ENCODE measurements at places on chromosomes 12 and 14.

- no peak for DNase-seq
Observed at GRCh38 chr14:55302367-55303124, 31.3 kb downstream of the FBXO34 start.

- DNase-seq = no peak
Observed at GRCh38 chr12:23221066-23221465, 596.1 kb downstream of the ETNK1 start.

DNA sequence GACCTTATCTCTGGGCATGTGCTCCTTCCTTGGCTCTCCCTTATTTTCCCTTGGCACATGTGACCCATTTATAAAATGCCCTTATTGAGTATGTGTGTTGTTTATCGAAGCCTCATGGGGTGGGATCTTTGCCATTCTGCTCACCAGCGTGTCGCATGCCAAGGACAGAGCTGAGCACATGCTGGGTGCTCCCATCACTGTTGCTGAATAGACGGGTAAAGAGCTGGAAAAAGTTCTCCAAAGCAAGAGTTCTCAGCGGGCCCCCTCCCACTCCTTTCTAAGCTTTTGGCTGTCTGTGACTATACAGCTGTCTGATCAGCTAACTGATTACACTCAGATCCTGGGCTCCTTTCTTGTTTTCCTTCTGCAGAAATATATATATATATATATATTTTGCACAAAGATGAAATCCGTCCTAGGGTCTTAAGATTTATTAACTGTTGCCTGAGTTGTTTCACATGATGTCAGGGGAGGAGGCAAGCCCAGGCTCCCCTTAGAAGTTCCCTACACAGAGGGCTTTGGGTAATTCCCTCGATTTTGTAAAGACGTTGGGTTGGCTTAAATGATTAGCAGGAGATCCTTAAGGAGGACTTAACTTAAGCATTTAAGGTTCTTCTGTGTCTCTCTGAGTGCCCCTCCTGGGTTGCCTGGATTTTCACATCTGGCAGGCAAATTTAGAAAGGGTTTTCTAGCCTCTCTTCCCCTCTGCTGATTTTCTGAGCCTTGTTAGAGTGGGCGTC is 71.6 kb downstream of the TMEM132C start:
- no peak for DNase-seq

DNA sequence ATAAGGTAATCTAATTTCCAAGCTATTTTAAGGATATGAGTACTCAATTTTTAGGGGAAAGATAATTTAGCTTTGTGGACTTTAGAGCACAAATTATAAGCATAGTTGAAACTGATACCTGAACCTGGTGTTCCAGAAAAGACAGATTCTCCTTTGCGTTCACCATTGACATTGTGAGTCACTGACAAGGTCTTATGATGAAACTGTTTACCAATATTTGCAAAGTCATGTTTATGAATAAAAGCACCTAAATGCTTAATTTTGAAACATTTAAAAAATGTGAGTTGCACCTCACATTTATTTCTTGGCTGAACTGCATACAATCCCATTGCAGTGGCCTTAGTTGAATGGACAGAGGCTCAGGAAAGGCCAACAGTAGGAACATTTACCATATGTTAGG is 3.9 kb downstream of the BCAT1 start:
- no peak for DNase-seq

DNA sequence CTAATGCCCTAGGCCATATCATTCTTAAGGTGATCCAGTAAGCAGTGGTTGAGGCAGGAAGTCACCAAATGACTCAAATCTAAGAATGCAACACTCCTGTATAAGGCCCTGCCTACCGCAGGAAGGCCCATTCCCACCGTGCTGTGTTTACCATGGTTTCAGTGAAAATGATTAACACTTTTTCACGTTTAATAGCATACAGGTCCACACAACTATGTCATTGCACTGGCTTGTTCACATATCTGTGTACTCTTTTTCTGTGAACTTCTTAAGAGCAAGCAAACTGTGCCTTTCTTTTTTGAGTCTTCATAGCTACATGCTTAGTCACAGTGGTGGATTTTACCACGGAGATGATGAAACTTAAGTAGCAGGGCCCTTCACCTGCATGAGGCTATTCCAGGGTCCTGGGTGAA is 214.9 kb downstream of the CNTN1 start:
- DNase-seq = no peak

GRCh38 chr14:85421186-85421877 is 108.6 kb upstream of the FLRT2 start:
- no peak for DNase-seq

GRCh38 chr14:75793806-75794205 is 132.8 kb downstream of the TTLL5 start:
- DNase-seq = no peak

GRCh38 chr14:92785667-92786426 is 8.3 kb upstream of the GOLGA5 start:
- no peak for DNase-seq

DNA sequence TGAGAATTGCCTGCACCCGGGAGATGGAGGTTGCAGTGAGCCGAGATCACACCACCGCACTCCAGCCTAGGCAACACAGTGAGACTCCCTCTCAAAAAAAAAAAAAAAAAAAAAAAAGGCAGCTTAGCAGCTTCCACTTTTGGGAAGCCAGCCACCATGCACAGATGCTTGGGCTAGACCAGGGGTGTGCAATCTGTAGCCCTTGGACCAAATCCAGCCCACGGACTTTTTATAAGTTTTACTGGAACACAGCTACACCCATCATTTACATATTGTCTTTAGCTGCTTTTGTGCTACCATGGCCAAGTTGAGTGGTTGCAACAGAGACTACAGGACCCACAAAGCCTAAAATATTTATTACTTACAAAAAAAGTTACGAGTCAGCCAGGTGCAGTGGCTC is 6.7 kb downstream of the CIT start:
- DNase-seq = no peak

Data from neuronal stem cell (in vitro differentiated cells).